ENCODE measurements at places on chromosomes 6 and 20. TPM values are rescaled to one million over a fixed set of nuclear protein-coding genes. Genes with fewer than 3 reads are reported as not detected.

The SCAND1 gene
- 73.8 TPM for total RNA-seq

The MARCKS gene
- total RNA-seq, result 158 TPM

The SLC17A2 gene
- total RNA-seq, result not detected

The BFSP1 gene
- 4.8 TPM for total RNA-seq

The CASS4 gene
- total RNA-seq, result 0.09 TPM

The GGTLC1 gene
- total RNA-seq, result not detected

The ASIP gene
- not detected for total RNA-seq

The ID1 gene
- total RNA-seq, result 326 TPM

GRCh38 chr6:165986914-165987482 is 180.7 kb downstream of the TBXT start:
- no peak for DNase-seq

DNA sequence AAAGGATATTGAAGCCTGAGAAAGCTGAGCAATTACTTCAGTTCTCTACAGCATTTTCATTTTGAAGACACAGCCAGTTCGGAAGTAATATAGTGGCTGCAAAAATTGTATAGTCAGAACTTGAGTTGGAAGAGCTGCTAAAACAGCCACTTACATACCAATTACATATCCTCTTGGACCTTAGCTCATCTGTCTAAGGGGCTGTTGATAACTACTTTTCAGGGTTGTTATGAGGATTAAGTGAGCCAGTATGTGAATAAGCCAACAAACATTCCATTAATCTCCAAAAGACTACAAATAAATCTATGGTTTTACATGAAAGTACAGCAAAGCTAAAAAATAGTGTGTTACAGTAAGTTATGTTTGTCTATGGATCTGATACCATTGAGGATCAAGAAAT is 59.7 kb downstream of the TMEM200A start:
- DNase-seq, result no peak

GRCh38 chr6:98946266-98946878 is 1.4 kb downstream of the FBXL4 start:
- DNase-seq, result no peak

- DNase-seq, result no peak
Observed at GRCh38 chr20:45157962-45158361, 16.7 kb upstream of the PI3 start.

GRCh38 chr20:37627767-37628130 is 66.1 kb upstream of the CTNNBL1 start:
- DNase-seq, result no peak

GRCh38 chr6:16316741-16317251 is 78.4 kb downstream of the GMPR start:
- no peak for DNase-seq

- no peak for DNase-seq
Observed at GRCh38 chr6:80003826-80004172, 650 bp upstream of the TTK start.
